ENCODE measurements at places on chromosomes 13 and 19. TPM values are rescaled to one million over a fixed set of nuclear protein-coding genes. Genes with fewer than 3 reads are reported as not detected.

The UBE2L5 gene
- not detected for total RNA-seq

The CCDC70 gene
- total RNA-seq = not detected

The VAV1 gene
- 3.9 TPM for total RNA-seq

The IQCN gene
- 0.91 TPM for total RNA-seq

The LRG1 gene
- total RNA-seq = 1.1 TPM

The KLK15 gene
- total RNA-seq = not detected

The KLK2 gene
- total RNA-seq = not detected

The ZNF135 gene
- total RNA-seq = 2.5 TPM

The GRK1 gene
- total RNA-seq = 0.13 TPM

The RANBP3 gene
- total RNA-seq = 52.7 TPM

The ATXN8OS gene
- not detected for total RNA-seq

The COG6 gene
- total RNA-seq = 25.5 TPM

The COL5A3 gene
- 23.9 TPM for total RNA-seq

The CALR3 gene
- not detected for total RNA-seq

The SEMA6B gene
- 24.8 TPM for total RNA-seq

The EXOC3L2 gene
- total RNA-seq = 2.6 TPM

DNA sequence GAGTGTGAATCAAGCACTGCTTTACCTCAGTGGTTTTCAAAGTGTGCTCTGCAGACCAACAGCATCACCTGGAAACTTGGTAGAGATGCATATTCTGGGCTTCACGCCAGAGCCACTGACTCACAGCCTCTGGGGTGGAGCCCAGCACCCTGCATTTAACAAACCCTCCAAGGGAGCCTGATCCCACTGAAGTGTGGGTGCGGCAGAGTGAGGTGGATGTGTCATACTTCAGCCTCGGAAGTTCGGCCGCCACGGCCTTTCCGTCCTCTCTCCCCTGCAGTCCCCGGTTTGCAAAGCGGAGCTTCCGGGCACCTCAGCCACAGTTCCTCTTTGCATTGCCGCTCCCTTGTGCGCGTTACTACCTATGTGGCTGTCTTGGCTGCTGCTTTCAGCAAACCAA, 33.3 kb upstream of the MICU2 start:
- DNase-seq = peak; percentile 29

DNA sequence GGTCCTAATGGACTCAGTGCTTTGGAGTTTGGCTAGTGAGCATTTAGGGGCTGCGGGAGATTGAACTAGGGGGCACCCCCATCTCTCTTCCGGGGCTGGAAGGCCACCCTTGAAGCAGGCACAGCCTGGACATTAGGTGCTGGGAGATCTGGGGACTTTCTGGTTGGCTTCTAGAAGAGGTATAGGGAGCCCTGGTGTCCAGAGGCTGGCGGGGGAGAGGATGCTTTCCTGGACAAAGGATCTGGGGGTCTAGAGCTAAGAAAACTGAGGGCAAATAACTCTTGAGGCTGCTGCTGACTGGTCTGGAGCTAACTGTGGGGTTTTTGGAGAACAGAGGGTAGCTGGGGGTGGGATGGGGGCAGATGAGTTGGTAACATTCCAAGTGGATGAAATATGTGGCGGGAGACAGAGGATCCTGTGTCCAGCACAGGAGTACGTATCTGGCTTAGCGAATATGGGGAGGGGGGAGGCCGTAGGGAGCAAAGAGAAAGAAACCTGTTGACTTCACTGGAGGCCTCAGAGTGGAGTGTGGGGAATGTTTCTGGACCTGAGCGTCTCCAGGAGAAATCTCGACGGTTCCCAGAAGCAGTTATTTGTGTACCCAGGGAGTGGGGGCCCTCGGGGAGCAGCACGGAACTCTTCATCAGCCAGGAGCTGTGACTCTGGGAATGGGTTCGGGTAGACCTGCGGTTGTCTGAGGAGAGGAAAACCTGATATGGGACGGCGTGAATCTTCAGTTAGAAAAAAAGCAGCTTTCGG, 1.4 kb downstream of the HNRNPUL1 start:
- no peak for DNase-seq

- no peak for DNase-seq
Observed at GRCh38 chr13:44565881-44566280, 10.2 kb downstream of the TSC22D1 start.

GRCh38 chr13:98065468-98065867, 77.4 kb upstream of the FARP1 start:
- DNase-seq = no peak

GRCh38 chr13:40679480-40679985, 13.1 kb upstream of the FOXO1 start:
- no peak for DNase-seq

DNA sequence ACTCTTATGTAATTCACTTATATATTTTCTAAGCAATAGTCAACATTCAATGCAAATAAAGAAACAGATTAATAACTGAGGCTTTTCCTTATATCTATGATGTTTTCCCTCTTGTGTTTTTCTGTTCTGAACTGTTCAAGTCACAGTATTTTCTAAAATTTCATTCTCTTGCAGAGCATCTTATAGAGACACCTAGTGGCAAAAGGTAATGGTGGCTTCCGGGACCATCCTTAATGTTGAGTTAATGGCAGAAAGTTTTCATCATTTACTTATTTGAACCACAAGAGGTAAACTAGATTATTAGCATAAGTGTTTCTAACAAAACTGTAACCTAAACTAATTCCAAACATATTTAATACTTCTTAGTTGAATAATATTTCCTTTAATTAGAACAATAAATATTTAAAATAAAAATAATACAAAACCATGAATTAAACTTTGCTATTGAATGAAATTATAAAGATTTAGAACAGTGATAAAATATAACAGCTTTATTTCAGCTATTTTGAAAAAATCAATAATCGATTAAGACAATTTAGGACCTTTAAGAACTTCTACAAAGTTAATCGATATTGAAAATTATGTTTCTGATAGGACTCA, 1.7 kb upstream of the SLITRK5 start:
- no peak for DNase-seq

DNA sequence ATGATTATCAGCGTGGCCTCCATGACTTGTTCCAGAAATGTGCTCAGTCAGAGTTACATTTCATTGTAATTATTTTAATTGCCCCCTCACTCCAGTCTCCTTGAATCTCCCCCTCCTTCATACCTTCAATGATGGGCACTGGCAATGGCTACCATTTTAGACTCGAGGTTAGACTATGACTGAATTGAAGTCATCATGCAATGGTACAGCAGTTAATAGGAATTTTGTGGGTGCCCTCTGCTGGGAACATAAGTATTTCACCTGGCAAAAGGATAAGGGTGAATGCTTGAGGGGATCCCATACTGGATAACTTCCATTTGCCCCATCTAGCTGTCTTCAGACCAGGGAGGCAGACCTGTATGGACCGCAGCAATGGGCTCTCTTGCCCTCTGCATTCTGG, 32.2 kb upstream of the USP12 start:
- no peak for DNase-seq

- DNase-seq = no peak
Observed at GRCh38 chr13:22235950-22236290, 565.0 kb downstream of the FGF9 start.

DNA sequence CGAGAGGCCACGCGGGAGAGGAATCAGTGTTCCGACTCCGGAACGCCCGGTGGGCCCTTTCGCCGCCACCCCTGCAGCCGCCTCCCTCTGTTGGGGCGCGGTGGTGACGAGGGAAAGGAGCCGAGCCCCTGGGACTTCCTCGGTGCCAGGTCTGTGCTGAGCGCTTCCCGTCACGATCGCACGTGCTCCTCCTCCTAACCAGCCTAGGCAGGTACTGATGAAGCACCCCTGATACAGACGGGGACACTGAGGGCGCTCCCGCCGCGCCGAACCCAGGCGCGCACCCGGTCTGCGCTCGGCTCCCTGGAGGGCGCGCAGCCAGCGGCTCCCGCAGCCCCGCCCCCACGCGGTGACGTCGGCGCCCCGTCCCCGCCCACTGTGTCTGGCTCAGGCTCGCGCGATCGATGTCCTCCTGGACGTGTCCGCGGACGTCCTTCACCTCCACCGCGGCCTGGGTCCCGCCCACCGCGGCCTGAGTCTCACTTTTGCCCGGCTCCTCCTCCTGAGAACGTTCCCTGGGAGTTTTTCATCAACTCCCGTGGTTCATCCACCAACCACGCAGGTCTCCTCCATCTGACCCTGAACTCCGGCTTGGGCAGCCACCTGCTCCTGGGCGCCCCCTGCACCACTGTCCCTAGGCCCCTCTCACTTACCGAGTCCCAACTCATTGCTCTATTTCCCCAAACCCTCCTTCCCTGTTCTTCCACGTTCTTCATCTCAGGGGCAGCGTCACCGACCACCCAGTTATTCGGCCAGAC, 2.6 kb upstream of the KLK15 start:
- DNase-seq = peak; percentile 78

DNA sequence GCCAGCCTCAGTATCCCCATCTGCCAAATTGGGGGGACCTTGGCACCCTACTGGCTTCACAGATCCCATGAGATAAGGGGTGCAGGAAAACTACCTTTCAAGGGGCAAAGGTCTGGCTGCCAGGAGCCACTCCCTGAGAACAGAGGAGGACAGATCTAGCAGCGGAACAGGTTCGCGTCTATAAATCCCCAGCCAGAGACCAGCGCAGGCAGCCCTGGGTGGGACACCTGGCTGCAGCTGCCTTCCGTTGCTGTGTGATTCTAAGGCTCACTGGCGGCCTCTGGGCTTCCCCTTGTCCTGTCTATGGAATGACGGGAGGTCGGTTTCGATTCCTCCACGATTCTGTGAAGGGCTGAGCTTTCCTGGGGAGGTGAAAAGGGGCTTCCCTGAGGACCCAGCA, 7.3 kb downstream of the RELB start:
- no peak for DNase-seq

GRCh38 chr13:30624630-30625029, 6.9 kb downstream of the USPL1 start:
- no peak for DNase-seq

- DNase-seq = peak; percentile 94
Observed at GRCh38 chr13:36346222-36347083, at the start of gene SPART. SPART (minus strand) TSS chr13:36346394; CDS start chr13:36335830, 10,564 bp downstream.

GRCh38 chr13:46288570-46289259, 77.0 kb downstream of the LRRC63 start:
- no peak for DNase-seq

GRCh38 chr13:45446181-45446580, 18.6 kb upstream of the COG3 start:
- DNase-seq = no peak

GRCh38 chr13:46551410-46552302, 1.3 kb upstream of the LRCH1 start:
- peak; percentile 88 for DNase-seq

DNA sequence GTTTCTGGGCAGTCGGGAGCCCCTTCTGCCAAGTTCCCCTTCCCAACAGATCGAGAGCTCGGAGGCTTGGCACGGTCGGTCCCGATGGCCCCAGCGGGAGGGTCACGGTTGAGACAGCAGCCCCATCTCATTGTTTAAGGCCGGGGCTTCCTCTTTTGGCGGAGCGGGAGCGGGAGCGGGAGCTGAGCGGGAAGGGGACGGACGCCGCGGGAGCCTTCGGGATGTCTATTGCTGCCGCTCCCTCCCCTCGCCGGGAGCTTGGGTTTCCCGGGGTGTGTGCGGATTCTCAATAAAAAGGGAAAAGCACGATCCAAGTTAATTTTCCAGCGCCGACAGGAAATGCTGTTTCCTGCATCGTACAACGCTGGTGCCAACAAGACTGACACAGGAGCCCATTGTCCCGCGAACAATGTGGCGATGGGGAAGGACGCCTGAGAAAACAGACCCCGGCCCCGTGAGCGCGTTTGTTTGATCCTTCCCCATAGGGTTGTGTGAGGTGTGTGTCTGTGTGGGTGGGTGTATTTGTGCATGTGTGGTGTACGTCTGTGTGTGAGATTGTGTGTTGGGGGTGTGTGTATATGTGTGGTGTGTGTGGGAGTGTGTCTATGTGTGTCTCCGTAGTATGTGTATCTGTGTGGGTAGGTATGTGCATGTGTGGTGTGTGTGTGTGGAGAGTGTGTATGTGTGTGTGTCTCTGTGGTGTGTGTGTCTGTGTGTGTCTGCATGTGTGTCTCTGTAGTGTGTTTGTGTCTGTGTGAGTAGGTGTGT, 36.3 kb upstream of the FLT1 start:
- peak; percentile 67 for DNase-seq

GRCh38 chr13:38210928-38211596, 138.6 kb upstream of the UFM1 start:
- DNase-seq = no peak

GRCh38 chr19:8109455-8109854, 39.9 kb downstream of the FBN3 start:
- DNase-seq = no peak

DNA sequence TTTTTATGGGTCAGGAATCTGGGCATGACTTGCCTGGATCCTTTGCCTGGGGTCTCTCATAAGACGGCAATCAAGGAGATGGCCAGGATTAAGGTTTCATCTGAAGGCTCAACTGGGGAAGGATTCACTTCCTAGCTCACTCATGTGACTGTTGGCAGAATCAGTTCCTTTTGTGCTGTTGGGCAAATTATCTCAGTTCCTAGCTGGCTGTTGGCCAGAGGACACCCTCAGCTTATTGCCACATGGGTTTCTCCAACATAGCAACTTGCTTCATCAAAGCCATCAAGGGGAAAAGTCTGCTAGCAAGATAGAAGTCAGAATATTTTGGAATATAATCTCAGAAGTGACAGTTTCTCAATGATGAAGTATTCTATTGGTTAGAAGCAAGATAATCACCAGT, 12.2 kb upstream of the EVI5L start:
- no peak for DNase-seq

DNA sequence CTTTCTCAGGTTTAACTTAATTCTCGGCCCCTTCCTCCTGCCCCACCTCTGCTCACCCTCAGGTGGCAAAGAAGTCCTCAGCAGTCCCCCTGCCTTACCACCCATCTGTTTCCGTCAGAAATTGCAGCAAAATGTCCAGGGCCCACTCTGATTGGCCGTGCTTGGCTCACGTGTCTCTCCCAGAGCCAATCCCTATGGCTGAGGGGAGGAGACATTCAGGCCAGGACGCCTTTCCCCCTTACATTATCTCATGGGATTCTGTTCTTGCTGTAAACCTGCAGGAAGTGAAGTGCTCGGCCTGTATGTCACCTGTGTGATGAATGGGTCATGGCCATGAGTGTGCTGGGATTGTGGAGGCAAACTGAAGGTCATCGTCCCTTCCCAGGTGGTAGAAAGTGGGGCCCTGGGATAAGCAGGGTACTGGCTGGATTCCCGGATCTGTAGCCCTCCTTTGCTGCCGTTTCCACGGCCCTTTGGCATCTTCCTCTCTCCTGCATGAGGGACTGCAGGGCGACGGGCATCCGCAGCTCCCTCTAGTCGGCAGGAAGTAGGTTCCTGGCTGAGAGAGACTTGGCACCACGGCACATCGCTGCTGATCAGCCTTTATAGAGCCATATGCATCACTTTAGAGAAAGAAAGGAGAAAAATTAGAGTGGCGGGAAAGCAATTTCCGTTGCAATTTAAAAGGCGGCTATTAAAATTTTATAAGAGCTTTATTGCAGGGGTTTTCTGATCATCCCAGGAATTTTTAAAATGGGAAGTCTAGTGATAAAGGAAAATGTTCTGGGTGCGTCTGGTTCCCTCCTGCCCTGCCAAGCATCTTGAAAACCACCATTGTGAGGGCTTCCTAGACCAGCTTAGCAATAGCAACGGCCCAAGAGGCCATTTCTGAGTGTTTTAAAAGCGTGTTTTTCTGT, 118.2 kb downstream of the SIPA1L3 start:
- DNase-seq = no peak

- DNase-seq = no peak
Observed at GRCh38 chr13:107296804-107297203, 728.9 kb upstream of the ARGLU1 start.

- no peak for DNase-seq
Observed at GRCh38 chr19:3852614-3853254, 16.1 kb downstream of the ZFR2 start.

Data from left cardiac atrium (tissue), 4 donors.